ENCODE measurements at places on chromosomes 2 and 18. TPM values are rescaled to one million over a fixed set of nuclear protein-coding genes. Genes with fewer than 3 reads are reported as not detected.

The LBX2 gene
- 3.8 TPM for total RNA-seq

The IL36RN gene
- total RNA-seq, result not detected

The SGPP2 gene
- total RNA-seq, result not detected

The CDH2 gene
- total RNA-seq, result 5.8 TPM

The GALNT3 gene
- 0.33 TPM for total RNA-seq

The ARHGAP15 gene
- total RNA-seq, result not detected

The CNNM4 gene
- 3.9 TPM for total RNA-seq

The SH2D6 gene
- not detected for total RNA-seq

The TMEM182 gene
- total RNA-seq, result 0.48 TPM

The HOXD13 gene
- not detected for total RNA-seq

The KCNG2 gene
- not detected for total RNA-seq

The CPS1 gene
- 4.3 TPM for total RNA-seq

The STON1 gene
- total RNA-seq, result 4.8 TPM

The MREG gene
- total RNA-seq, result 7.2 TPM

The MLPH gene
- total RNA-seq, result not detected

The PLB1 gene
- total RNA-seq, result 0.33 TPM

The UBR3 gene
- total RNA-seq, result 38.0 TPM

The GRP gene
- total RNA-seq, result not detected

The FAM237A gene
- total RNA-seq, result not detected

The GTF2A1L gene
- total RNA-seq, result not detected

The MAB21L4 gene
- total RNA-seq, result not detected

The ANKRD30BL gene
- total RNA-seq, result not detected

The SDC1 gene
- 5.9 TPM for total RNA-seq

The MDH1B gene
- total RNA-seq, result 0.33 TPM

The KLHL14 gene
- total RNA-seq, result under 0.01 TPM

The RAB6D gene
- total RNA-seq, result 0.10 TPM

The LGALSL gene
- total RNA-seq, result 5.9 TPM

The TDRD15 gene
- not detected for total RNA-seq

The CCDC93 gene
- total RNA-seq, result 39.7 TPM

The CDH20 gene
- not detected for total RNA-seq

The CTDP1 gene
- 34.3 TPM for total RNA-seq

The EVX2 gene
- not detected for total RNA-seq

The FEV gene
- total RNA-seq, result not detected

The RAX gene
- not detected for total RNA-seq

The ATP6V1B1 gene
- total RNA-seq, result not detected

The MALT1 gene
- total RNA-seq, result 8.5 TPM

The MYO3B gene
- total RNA-seq, result under 0.01 TPM

The IL36A gene
- not detected for total RNA-seq

The ITPRIPL1 gene
- 3.4 TPM for total RNA-seq

The CCDC148 gene
- total RNA-seq, result 0.48 TPM

The KCNF1 gene
- 1.3 TPM for total RNA-seq

The CRYBA2 gene
- not detected for total RNA-seq

The GPR45 gene
- total RNA-seq, result not detected

The ZNF512 gene
- 44.5 TPM for total RNA-seq

The UGT1A6 gene
- total RNA-seq, result not detected

The HNRNPA3 gene
- 44.4 TPM for total RNA-seq

The SERPINB12 gene
- not detected for total RNA-seq

The ACMSD gene
- not detected for total RNA-seq

The TEKT4 gene
- not detected for total RNA-seq

The CFAP65 gene
- not detected for total RNA-seq

The DNAJC5G gene
- total RNA-seq, result 0.98 TPM

The CCDC178 gene
- 1.8 TPM for total RNA-seq

Data from vein endothelial cell (primary cell).